ENCODE measurements at places on chromosomes 11 and 22. TPM values are rescaled to one million over a fixed set of nuclear protein-coding genes. Genes with fewer than 3 reads are reported as not detected.

The RFPL3 gene
- not detected for total RNA-seq

The RASSF10 gene
- total RNA-seq = 0.75 TPM

The CFAP68 gene
- total RNA-seq = 6.6 TPM

The CHEK2 gene
- total RNA-seq = 15.3 TPM
